BJ (cell line): ENCODE measurements at places on chromosomes 11 and 22. TPM values are rescaled to one million over a fixed set of nuclear protein-coding genes. Genes with fewer than 3 reads are reported as not detected.

DNA sequence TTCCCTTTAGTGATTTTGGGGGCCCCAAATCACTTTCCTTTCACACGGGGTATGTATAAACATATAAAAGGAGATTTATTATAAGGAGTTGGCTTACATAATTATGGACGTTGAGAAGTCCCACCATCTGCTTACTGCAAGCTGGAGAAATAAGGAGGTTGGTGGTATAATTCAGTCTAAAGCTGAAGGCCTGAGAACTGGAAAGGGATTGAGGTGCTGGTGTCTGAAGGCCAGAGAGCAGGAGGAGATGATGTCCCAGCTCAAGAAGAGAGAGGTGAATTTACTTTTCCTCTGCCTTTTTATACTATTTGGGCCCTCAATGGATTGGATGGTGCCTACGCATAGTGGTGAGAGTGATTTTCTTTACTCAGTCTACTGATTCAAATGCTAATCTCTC, 1.3 kb upstream of the ZNF202 start:
- no peak for DNase-seq

DNA sequence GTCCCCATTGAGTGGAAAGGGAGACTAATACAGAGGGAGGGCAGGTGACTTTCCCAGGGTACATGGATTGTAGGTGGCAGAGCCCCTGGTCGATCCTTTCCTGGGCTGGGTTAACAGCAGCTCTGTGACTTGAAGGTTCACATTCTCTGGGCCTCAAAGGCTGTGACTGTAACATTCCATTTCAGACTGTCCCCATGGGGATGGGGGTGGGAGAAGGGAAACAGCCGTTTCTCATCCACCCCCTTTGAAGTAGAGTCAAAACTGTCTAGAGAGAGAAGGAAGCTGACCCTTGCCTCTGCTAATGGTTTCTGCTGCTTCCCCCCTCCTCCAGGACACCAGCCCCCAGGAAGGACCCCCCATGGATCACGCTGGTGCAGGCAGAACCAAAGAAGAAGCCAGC, 19.2 kb downstream of the MICALL1 start:
- no peak for DNase-seq

DNA sequence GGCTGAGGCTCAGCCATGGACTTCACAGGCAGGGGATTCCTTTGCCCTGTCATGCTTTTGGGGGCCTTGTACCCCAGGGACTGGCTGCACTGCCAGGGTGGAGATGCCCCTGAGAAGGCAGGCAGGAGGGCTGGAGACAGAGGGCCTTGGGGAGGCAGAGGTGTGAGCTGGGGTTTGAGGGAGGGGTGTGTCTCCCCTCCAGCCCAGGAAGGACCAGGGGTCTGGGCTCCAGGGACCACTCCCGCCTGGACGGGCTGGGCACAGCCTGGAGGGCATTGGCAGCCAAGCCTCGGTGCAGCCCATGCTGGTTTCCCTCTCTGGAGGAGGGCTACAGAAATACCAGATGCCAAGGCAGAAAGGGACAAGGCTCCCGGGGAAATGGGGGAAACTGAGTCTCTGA, 19.5 kb downstream of the OTUB1 start:
- no peak for DNase-seq

GRCh38 chr11:77455740-77456139, 18.2 kb downstream of the PAK1 start:
- no peak for DNase-seq

GRCh38 chr11:59380263-59381059, 21.8 kb downstream of the OR5AN1 start:
- DNase-seq: no peak

Gene INPP5J
- 1.1 and 1.5 TPM in 2 replicates for polyA plus RNA-seq

DNA sequence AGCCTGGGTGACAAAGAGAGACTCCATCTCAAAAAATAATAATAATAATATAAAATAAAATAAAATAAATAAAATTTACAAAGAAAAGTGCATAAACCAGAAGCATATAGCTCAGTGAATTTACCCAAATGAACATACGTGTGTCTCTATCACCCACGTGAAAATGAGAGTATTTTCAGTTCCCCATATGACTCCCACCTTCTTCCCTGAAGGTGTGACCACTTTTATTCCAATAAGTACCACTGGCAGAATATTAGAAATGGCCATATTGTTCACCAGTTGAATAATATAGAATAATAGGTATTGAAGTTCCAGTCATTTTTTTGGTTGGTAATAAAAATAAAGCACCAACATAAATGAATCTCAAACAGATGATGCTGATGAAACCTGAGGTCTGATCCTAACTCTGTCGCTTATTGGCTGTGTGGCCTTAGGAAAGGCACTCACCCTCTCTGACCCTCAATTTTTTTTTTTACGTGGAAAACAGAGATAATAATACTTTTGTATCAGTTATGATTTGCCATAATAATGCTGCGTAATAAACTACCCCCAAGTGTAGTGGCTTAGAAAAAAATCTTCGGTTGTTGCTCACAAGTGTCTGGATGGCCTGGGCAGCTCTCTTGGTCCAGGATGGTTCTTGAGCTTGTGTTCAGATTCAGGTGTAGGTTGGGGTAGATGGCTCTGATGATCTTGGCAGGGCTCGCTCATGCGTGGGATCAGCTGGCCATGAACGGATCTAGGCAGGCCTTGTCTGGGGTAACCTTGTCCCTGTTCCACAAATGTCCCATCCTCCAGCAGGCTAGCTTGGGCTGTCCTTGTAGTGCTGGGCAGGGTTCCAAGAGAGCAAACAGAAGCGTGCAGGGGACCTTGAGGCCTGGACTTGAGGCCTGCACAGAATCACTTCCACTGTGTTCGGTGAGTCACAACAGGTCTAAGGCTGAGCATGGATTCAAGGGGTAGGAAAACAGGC, 88.1 kb downstream of the MYO18B start:
- no peak for DNase-seq

DNA sequence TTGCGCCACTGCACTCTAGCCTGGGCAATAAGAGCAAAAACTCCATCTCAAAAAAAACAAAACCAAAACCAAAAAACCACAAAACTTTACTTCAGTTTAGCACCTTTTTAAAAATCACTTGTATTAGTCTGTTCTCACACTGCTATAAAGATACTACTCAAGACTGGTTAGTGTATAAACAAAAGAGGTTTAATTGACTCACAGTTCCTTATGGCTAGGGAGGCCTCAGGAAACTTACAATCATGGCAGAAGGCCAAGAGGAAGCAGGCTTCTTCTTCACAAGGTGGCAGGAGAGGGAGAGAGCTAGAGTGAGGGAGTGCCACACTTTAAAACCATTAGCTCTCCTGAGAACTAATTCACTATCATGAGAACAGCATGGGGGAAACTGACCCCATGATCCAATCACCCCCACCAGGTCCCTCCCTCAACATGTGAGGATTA, 261.3 kb downstream of the TMEM135 start:
- DNase-seq: no peak

DNA sequence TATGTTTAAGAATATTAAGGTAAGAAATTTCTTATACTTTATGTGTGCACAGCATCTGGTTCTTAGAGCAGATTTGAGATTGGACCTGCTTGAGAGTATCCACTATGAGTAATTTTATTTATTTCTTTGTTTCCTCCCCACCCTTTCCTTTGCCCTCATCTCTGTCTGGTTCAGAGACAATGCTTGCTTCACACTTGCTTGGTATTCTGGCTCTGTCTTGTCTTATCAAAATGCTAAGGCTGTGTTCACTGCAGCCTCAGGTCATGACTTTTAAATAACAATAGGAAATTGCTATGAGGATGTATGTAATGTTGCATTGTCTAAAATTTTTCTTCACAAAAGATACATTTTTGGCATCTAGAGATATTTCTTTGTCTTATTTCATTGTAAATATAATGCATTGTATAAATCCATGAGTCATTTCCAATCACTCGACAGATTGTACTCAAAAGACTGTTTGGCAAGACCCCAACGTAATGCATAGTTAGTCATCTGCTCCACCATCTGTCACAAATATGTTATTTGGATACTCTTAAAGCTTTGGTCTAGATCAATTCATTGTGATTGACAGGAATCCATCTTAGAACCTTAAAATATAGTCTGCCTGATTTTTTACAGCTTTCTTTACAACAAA, 395.7 kb downstream of the AASDHPPT start:
- DNase-seq: no peak

DNA sequence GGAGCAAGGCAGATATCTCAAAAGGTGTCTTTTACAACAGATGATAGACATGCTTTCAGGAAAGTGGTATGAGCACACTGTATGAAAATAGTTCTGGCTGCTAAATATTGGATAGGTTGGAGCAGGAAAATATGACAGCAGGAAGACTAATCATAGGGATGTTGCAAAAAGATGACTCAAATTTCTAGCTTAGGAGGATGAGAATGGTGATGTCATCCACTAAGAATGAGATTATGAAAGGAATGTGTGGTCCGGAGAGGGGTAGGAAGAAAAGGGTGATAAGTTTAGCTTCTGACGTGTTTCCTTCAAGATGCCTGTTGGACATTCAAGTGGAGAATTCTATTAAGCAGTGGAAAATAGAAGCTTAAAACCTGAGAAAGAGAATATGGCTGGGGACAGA, 46.4 kb downstream of the RCN1 start:
- peak; percentile 93 for DNase-seq

GRCh38 chr11:23138761-23139160, 278.5 kb upstream of the CCDC179 start:
- DNase-seq: no peak

DNA sequence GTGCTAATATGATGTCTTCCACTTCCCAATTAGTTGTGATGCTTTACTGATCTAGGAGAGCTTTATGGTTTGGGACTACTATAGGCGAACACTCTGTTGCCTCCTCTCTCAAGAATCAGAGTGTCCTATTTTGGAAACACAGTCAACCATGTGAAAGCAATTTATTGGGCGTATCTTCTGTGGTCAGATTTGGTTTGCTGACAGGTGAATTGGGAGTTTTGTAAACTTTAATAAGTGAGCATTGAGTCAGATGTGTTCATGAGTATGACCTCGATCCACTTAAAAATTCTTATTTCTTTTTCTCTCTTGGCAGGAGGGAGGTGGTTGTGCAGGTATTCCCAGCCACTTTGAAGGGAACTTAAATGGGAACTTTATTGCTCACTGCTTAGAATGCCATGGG, 4.4 kb downstream of the CAT start:
- DNase-seq: no peak

Gene CLDN5
- polyA plus RNA-seq: 0.05 TPM in 1 of 2 replicates, not detected in the other

DNA sequence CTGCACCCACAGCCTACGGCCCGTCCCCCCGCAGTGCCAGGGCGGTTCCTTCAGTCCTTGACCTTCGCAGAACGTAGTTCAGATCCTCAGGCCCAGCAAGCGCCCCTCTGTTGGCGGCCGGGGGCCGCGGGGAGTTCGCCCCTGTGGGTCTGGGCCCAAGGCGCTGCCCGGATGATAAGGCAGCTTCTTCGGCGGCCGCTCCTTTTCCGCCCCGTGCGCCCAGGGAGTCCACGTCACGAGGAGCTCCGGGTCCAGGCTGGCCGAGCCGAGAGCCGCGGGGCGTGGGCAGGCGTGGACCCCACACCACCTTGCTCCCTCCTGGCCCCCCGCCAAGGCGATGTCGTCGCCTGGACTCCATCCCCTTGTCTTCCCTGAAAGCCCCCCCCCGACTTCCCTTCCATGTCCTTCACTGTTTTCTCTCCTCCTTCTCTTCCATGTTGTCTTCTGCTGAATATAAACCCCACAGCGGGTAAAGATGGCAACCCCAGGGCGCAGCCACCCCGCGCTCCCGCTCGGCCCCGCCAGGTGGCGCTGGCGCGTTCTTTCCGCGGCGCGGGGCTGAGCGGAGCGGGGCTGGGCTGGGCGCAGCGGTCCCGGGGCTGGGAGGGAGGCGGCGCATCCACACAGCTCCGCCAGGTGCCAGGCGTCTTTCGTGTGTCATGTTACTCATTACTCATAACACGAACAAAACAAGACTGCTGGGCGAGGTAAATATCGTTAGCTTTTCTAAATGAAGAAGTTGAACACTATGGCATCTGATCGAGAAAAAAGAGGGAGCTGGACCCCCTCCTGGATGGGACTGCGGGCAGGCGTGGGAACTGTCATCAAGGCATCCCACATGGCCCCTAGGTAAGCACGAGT, 321.0 kb downstream of the NTM start:
- no peak for DNase-seq

DNA sequence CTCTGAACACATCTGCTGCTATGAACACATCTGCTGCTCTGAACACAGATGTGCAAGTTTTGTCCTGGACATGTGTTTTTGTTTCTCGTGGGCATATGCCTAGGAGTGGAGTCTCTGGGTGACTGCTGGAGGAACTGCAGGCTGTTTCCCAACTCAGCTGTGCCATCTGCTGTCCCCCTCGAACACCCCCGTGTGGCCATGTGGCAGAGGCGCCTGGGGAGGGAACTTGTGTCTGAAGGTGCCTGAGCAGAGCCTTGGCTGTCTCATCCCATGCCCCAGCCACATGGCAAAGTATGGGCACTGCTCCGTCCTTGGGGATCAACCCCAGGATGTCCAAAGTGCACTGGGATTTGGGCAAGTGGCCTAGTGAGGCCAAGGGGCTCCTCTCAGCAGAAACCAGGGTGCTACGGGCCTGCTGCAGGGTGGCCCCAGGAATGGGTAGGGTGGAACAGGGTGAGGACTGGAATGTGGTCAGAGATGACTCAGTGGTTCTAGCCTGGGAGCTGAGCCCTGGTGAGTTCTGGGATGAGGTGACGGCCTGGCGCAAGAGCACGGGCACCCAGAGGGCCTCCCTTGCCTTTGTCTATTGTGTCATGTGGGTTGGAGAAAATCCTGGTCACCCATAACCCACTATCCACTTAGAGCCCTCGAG, 14.7 kb downstream of the GATD1 start:
- DNase-seq: no peak

- no peak for DNase-seq
Observed at GRCh38 chr11:76455931-76456330, 11.1 kb downstream of the EMSY start.

DNA sequence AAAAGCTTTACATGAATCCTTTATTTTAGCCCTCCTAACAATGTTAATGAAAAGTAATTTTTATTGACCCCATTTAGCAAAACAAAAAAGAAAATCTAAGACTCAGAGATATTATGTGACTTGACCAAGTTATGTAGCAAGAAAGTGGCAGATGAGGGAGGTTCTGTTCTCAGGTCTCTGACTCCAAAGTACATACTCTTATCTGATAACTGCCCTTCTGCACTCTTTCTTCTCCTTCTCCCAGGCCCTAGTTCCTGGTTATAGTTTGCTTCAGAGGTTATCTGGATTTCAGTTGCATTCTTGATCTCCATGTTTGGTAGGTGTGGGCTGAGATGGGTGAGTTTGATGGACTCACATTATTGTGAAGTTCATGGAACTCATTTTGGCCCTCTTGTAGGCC, 4.5 kb downstream of the OR9Q2 start:
- DNase-seq: no peak
